Purkinje cell (primary cell): ENCODE measurements at places on chromosomes 4 and X. TPM values are rescaled to one million over a fixed set of nuclear protein-coding genes. Genes with fewer than 3 reads are reported as not detected.

Gene UGT2B11
- not detected in 2 replicates for polyA plus RNA-seq

Gene MECP2
- polyA plus RNA-seq = 4.3 and 6.9 TPM in 2 replicates

Gene IL2
- not detected in 2 replicates for polyA plus RNA-seq

Gene GUCY1A1
- 6.4 TPM in 1 of 2 replicates, not detected in the other for polyA plus RNA-seq

Gene SHROOM4
- polyA plus RNA-seq = 0.07 TPM in 1 of 2 replicates, not detected in the other

Gene MGAT4D
- polyA plus RNA-seq = not detected in 2 replicates

Gene PRPS2
- polyA plus RNA-seq = 23.7 and 46.9 TPM in 2 replicates

Gene PDLIM5
- polyA plus RNA-seq = 13.1 and 17.6 TPM in 2 replicates

Gene PTTG2
- not detected in 2 replicates for polyA plus RNA-seq

Gene CLCN4
- polyA plus RNA-seq = 63.8 and 76.4 TPM in 2 replicates

Gene JADE3
- polyA plus RNA-seq = 0.46 and 1.4 TPM in 2 replicates

Gene KDR
- not detected in 2 replicates for polyA plus RNA-seq

Gene PLRG1
- polyA plus RNA-seq = 54.5 and 86.7 TPM in 2 replicates

Gene POLN
- polyA plus RNA-seq = 2.8 and 9.1 TPM in 2 replicates
